ENCODE measurements at places on chromosomes 3 and 15. TPM values are rescaled to one million over a fixed set of nuclear protein-coding genes. Genes with fewer than 3 reads are reported as not detected.

- peak; percentile 72 for DNase-seq
These were observed 42.3 kb upstream of the RAB6B start for GRCh38 chr3:133937756-133938601.

DNA sequence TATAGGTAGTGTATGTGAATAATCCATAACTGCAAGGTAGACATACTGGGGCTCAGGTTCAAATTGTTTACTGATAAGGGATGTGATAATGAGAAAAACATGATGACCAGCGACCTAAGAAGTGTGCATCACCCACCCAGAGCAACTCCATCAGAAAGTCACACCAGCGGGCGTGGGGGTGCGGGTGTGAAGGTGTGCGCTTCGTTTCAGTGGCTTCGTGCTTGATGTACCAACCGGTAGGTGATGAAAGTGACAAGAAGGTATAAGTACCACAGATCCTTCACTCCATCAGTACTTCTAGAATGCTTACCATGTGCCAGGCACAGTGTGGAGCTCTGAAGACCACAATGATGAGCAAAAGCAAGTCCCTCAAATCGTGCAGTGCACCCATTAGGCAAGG is 11.2 kb downstream of the ANP32A start:
- DNase-seq, result no peak

GRCh38 chr3:84600703-84601225 is 358.0 kb upstream of the CADM2 start:
- DNase-seq, result no peak

- DNase-seq, result no peak
These were observed 42.5 kb upstream of the SPTSSB start for GRCh38 chr3:161413855-161414210.

DNA sequence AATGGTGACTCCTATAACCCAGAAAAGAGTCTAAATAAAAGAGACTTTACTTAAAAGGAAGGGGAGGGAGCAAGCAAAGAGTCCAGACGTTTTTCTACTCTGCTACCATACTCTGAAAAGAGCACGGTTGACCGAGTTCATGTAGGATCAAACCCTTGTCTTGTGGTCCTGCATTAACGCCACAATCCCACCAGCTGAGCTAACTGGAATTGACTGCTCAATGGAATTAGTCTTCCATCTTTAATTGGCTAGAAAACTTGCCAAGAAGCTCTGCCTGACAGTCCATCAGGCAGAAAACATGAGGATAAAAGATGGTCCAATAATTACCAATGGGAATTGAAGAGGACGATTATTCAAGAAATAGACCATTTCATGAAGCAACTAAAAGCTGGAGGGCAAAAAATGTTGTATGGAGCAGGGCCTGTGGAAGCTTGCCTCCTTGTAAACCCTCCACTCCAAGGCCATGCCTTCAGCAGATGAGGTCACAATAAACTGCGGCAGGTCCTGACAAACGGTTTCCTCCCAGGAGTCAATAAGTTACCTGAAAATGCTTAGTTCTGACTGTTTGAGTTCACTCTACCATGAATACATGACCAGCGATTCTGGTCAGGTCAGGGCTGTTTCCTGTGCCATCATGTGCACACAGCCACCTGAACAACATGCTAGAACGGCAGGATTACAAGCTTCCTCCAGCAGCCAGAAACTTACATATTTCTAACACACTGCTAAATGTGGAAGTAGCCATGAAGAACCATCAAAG is 35.6 kb upstream of the ARHGEF3 start:
- DNase-seq, result no peak

GRCh38 chr3:99960941-99961340 is 143.3 kb downstream of the CMSS1 start:
- peak; percentile 92 for DNase-seq

DNA sequence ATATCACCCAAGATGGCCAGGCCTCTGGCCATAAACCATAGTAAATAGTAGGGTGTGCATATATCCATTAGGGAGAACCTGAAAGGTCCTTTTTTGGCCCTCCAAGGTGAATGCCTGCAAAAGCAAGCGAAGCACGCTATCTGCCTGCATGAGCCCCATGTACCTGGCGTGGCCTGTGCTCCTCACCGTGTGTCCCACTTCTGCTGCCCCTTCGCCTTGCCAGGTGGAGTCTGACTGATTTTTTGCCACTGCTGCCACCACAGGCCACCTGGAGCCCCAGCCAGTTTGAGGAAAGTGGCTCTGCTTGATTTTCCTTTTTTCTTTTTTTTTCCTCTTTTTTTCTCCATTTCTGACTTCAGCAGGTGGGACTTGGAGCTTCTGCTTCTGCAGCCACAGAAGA is 139.7 kb downstream of the SNRPN start:
- DNase-seq, result no peak

DNA sequence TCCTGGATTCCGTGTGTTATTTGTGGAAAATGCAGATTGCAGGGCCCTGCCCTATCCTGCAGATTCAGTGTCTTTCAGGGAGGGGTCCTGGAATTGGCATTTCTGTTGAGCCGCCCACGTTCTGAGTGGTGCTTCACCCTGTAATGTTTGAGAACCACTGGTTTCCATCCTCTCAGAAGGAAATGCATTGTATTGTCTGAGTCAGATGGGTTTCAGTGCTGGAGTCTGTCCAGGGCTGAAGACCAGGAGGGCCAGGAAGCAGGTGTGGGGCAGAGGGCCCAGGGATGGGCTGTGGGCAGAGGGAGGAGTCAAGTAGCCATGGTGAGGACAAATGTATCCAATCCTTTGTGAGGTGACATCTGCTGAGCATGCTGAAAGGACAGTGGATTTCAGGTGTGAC is 123.8 kb downstream of the SV2B start:
- DNase-seq, result peak; percentile 2

GRCh38 chr3:179949412-179949811 is 87.3 kb downstream of the PEX5L start:
- DNase-seq, result no peak

DNA sequence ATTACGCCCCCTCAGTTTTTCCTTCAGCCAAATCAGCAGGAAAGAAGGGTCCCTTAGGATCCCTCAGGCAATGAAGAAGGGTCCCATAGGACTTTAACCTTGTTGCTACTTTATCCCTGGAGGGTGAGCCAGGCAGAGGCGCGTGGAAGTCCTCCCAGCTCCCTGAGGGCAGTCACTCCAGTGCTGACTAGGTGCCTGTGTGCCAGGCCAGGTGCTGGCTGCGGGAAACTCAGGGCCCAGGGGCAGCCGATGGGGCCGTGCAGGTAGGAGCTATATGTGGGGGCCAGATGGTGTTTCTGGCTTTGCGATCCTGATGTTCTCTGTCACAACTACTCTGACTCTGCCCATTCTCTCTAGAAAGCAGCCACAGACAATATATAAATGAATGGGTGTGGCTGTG is 42.8 kb upstream of the IQSEC1 start:
- no peak for DNase-seq

GRCh38 chr3:9455596-9456131 is 58.2 kb downstream of the SETD5 start:
- no peak for DNase-seq

P3H2 gene
- 37.7 TPM for total RNA-seq

POC1A gene
- 4.6 TPM for total RNA-seq

ANKRD63 gene
- total RNA-seq, result not detected

RLBP1 gene
- not detected for total RNA-seq

GABRR3 gene
- total RNA-seq, result not detected

IGSF10 gene
- total RNA-seq, result 61.5 TPM

CSPG5 gene
- total RNA-seq, result 1.2 TPM

SMCO1 gene
- 0.79 TPM for total RNA-seq

PLA2G4E gene
- total RNA-seq, result 33.8 TPM

Data from skin of body (tissue), 3 donors.